ENCODE measurements at places on chromosomes 7 and 10.

DNA sequence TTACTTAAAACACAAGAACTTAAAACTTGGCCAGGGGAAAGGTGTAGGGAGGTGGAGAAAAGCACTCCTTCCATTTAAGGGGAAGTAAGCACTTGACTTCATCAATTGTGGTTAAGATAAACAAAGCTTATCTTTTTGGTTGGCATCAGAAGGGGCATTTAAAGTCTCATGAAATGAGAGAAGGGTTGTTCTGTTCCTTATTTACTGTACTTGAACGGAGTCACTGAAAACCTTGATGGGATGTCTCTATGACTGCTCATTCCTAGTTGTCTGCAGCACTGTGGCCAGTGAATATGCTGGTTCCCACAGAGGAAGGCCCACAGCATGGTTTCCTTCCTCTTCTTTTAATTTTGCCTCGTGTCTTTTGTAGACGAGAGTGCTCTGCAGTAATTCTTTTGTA is 229.3 kb downstream of the AUTS2 start:
- no peak for DNase-seq

DNA sequence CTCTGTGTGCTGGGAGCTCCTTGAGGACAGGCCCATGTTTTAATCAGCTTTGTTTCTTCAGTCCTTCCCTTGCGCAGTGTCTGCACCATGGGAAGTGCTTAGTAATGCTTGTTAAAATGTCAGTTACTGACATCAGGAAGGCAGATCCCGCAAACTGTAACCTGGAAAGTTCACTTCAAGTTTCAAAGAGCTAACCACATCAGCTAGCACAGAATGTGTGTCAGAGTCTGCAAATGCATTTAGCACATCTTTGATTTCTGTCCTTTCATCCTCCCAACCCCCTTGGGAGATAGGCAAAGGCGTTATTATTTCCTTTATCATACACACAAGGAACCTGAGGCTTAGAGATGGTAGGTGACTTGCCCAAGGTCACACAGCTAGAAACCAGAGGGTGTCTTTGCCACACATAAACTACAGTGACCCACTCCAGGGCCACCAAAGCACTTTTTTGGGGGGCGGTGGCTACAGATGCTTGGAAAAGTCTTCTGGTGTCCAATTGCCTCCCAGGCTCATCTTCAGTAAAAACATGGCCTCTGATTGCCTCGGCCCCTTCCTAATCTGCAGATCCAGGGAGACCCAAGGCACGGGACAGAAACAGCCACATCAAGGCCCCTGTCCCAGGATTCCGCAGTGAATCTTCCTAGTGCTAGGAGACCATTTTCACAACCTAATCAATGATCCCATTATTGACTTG is 116.2 kb upstream of the GPR26 start:
- DNase-seq = no peak

- DNase-seq = peak; percentile 74
Observed at GRCh38 chr10:98374217-98374985, 40.6 kb downstream of the PYROXD2 start.

GRCh38 chr7:79132844-79133451 is 320.5 kb downstream of the MAGI2 start:
- no peak for DNase-seq

- DNase-seq = no peak
Observed at GRCh38 chr10:121783782-121784372, 144.0 kb downstream of the ATE1 start.

- peak; percentile 77 for DNase-seq
Observed at GRCh38 chr10:72096115-72097000, 8.0 kb upstream of the SPOCK2 start.

DNA sequence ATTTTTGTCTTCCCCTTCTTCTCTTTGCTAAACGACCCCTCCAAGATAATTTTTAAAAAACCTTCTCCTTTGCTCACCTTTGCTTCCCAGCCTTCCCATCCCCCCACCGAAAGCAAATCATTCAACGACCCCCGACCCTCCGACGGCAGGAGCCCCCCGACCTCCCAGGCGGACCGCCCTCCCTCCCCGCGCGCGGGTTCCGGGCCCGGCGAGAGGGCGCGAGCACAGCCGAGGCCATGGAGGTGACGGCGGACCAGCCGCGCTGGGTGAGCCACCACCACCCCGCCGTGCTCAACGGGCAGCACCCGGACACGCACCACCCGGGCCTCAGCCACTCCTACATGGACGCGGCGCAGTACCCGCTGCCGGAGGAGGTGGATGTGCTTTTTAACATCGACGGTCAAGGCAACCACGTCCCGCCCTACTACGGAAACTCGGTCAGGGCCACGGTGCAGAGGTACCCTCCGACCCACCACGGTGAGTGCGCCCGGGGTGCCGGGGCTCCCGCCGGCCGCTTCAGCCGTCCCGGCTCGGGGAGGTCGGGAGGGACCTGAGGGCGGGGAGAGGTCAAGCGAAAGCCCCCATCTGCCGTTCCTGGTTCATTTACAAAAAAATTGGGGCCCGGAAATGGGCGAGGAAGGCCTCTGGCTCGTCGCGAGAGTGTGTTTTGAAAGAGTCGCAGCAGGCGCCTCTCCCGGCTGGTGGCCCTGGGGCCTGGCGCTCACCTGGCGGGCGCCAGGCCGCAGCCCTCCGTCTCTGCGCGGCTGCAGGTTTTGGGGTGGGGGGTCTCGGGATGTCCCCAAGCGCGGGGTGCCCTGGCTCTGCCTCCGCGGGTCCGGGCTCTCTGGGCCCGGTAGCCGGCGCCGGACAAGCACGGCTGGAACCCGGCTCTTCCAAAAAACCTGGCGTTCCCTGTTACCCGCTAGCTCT is 1.2 kb downstream of the GATA3 start:
- no peak for DNase-seq

All from cardiac fibroblast (primary cell).